ENCODE measurements at places on chromosomes 7 and 10.
A peak's percentile ranks its signal among the peaks of the same experiment; 100 is the strongest.

GRCh38 chr7:73702226-73702625 lies 17.2 kb downstream of the STX1A start:
- no peak for DNase-seq

GRCh38 chr7:28114056-28114455 lies 66.5 kb downstream of the JAZF1 start:
- DNase-seq = no peak

DNA sequence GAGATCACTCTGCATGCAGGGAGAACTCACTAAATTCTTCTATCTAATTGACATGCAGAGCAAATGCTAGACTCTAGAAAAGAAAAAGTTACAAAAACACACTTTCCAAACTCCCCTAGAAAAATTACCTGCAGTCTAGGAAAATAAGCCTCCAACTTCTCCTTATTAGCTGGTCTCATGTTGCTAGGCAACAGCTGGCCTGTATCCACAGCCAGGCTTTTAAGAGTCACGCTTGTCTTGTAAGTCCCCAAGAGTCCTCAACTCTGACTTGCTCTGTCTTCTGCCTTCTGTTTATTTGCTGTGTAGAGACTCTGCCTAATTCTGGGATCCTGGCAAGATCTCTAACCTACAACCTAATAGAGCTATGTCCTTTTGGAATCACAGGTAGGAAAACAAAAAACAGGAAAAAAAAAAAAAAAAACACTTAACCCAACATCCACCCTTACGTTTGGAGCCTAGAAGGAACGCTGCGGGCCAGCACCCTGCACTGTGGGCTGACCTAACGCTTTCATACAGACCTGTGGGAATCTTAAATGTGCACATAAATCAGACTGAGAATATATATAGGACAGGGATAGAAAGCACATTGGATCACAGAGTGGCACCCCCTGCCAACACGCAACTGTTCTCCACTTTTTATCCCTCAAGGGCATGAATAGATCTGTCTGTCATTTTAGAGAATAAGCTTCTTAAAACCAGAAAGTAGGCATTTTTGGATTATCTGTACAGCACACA lies 117.0 kb upstream of the PTPRZ1 start:
- DNase-seq = no peak

- no peak for DNase-seq
These were observed 40.3 kb downstream of the PPP1R3A start for GRCh38 chr7:113878394-113878992.

- DNase-seq = no peak
These were observed 127.8 kb upstream of the CDK6 start for GRCh38 chr7:92964141-92964540.

DNA sequence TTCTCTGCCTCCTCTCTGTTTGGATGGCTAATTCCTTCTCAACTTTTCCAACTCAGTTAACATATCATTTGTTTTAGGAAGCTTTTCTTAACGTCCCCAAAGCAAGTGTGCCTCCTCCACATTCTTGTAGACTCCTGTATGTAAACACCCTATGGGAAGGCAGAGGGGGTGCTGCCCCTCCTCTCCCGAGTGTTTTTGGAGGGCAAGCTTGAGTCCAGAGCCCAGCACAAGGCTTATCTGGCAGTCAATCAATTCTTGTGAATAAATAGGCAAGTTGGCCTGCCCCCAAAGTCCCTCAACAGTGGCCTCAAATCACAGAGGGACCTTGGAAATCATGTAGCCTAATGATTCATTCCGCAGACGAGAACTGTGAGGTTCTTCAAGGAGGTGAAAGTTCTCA lies 305.6 kb downstream of the RPS24 start:
- DNase-seq = no peak

DNA sequence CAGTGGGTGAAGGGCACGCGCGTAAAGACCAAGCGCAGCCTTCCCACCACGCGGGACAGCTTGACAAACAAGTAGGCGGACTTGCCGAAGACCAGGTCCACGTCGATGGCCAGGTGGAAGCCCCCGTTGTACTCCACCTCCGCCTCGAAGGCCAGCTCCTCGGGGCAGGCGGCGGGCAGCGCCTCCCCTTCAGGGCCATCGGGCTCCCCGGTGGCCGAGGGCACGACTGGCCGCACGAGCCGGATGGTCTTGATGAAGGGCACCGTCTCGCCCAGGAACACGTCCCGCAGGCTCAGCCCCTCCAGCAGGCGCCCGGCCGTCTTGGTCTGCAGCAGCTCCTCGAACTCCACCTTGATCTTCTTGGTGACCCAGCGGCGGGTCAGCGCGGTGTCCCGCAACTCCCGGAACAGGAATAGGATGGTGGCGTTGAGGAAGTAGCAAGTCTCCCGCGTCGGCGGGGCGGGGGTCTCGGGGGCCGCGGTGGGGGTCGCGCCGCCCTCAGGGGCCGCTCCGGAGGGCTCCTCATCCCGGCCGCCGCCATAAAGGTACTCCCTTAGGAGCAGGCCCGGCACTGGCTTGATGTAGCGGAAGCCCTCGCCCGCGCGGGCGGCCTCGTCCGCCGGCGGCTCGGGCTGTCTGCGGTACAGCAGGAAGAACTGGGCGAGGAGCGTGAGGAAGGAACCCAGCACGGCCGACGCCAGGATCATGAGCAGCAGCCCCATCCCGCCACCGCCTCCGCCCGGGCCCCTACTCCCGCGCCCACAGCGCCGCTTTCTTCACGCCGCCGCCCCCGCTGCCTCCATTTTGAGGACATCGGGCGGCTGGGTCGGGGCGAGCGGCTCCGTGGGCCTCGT lies 507 bp downstream of the PDZD8 start:
- peak; percentile 25 for DNase-seq

GRCh38 chr7:110470420-110470819 lies 620.5 kb upstream of the LRRN3 start:
- DNase-seq = no peak

DNA sequence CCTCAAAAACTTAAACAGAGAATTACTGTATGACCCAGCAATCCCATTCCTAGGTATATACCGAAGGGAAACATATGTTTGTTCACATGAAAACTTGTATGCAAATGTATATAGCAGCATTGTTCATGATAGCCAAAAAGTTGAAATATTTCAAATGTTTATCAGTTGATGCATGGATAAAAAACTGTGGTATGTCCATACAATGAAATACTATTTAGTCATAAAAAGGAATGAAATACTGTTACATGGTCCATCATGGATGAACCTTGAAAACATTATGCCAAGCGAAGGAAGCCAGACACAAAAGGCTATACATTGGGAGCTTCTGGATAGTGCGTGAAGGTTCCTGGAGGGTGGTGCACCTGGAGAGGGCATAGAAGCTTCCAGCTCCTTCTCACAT lies 11.0 kb upstream of the TRA2A start:
- DNase-seq = no peak

GRCh38 chr10:86857128-86857721 lies 100.2 kb downstream of the MMRN2 start:
- DNase-seq = no peak

DNA sequence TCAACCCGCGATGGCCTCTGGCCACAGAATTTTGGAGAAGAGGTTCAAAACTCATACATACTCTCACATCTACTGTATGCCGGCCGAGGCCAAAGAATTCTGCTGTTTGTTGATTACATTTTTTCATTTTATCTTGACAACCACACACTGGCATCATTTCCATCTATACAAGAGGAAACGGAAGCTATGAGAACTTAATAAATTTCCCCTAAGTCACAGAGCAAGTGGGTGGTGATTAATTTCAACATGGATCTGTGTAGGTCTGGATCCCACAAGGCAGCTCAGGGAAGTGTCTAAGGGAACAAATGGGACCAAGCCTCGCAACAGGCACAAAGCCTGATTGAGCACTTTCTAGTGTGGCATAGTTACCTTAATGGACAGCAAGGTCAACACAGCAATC lies 18.0 kb downstream of the ELMO1 start:
- no peak for DNase-seq

DNA sequence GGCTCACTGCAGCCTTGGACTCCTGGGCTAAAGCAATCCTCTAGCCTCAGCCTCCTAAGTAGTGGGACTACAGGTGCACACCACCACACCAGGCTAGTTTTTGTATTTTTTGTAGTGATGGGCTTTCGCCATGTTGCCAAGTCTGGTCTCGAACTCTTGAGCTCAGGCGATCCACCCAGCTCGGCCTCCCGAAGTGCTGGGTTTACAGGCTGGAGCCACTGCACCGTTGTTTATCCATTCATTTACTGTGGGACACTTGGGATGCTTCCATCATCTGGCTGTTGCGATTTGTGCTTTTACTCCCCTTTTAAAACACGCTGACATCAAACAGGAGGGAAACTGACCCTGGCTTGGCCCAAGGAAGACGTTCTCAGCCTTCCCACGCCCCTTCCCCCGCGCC lies 30.5 kb upstream of the SMARCD3 start:
- DNase-seq = no peak

- DNase-seq = no peak
These were observed 57.7 kb upstream of the ZNRF2 start for GRCh38 chr7:30226614-30227268.

DNA sequence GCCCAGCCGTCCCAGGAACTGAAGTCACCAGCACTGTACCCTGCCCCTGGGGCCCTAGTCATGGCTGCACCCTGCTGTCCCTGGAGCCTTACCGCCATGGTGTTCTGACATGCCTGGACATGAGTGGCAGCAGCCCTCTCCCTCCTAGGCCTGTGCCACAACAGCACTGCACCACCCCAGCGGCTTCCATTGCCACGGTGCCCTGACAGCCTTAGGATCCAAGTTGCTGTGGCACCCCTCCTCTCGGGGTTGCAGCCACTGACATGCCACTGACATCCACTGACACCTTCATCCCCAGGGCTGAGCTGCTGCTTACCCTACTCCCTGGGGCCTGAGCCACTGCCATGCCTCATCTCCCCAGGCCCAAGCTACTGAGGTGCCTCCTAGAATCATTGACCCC lies 39.6 kb upstream of the SHH start:
- no peak for DNase-seq

All from germinal center (tissue), 1 donor.